ENCODE measurements at places on chromosomes 2 and 18. TPM values are rescaled to one million over a fixed set of nuclear protein-coding genes. Genes with fewer than 3 reads are reported as not detected.
A peak's percentile ranks its signal among the peaks of the same experiment; 100 is the strongest.

DNA sequence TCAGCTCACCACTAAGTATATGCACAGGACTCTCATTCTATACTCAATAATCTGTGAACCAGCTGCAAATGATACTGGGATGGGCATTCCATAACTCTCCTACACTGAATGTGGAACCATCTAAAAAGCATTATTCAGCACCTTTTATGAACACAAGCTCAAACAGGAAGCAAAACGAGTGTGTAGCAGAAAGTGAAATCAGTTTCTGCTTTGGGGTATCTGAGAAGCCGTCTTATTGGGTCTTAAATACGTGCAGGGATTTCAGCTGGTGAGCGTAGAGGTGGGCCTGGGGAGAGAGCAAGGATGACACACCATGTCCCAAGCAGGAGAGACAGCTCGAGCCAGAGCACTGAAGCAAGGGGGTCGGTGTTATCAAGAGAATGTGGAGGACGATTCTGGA lies 120.0 kb upstream of the TTN start:
- H3K27ac ChIP-seq, result no peak overlapping the region
- H3K27me3 ChIP-seq, result no peaks in the 10 kb centered on the region
- no peaks in the 10 kb centered on the region for H3K4me1 ChIP-seq
- H3K4me3 ChIP-seq, result no peak overlapping the region

- H3K36me3 ChIP-seq, result no peaks in the 10 kb centered on the region
- no peak overlapping the region for H3K4me3 ChIP-seq
- no peak overlapping the region for H3K27ac ChIP-seq
- H3K27me3 ChIP-seq, result no peaks in the 10 kb centered on the region
- no peak for DNase-seq
Measured at GRCh38 chr2:8549273-8549922, 132.5 kb upstream of the ID2 start.

DNA sequence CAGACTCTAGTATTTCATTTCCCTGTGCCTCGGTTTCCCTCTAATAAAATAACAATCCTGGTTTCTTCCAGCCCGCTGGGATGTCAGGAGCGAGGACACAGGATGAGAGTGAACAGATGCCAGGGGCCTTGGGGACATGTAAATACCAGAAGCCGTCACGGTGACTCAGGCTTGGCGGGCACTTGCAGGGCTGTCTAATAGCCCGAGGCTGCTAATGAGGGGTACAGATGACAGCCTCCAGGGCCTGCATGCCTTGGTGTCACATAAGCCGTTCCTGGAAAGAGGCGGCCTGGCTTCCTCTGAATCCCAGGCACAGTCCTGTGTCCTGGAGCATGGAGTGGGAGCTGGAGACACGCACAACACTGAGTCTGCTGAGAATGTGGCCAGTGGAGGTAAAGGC lies 28.2 kb downstream of the HS1BP3 start:
- peaks cover 16% of the 10 kb centered on the region for H3K36me3 ChIP-seq
- H3K4me3 ChIP-seq, result no peak overlapping the region
- H3K4me1 ChIP-seq, result peaks cover 41% of the 10 kb centered on the region
- H3K27ac ChIP-seq, result no peak overlapping the region

- no peaks in the 10 kb centered on the region for H3K36me3 ChIP-seq
- H3K4me3 ChIP-seq, result no peak overlapping the region
- H3K27me3 ChIP-seq, result no peaks in the 10 kb centered on the region
- H3K27ac ChIP-seq, result no peak overlapping the region
- no peak for DNase-seq
Measured at GRCh38 chr2:180573951-180574350, 406.5 kb upstream of the UBE2E3 start.

DNA sequence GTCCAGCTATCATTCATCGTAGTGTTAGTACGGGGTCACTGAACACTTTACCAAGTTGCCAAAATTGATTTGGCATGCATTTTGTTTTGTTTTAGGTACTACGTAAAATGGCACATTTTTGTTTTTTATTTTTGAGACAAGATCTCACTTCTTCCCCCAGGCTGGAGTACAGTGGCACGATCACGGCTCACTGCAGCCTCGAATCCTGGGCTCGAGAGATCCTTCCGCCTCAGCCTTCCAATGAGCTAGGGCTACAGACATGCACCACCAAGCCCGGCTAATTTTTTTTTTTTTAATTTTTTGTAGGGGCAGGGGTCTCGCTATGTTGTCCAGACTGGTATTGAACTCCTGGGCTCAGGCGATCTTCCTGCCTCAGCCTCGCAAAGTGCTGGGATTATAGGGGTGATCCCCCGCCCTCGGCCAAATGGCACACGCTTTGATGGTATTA lies 786 bp downstream of the TAF1B start:
- no peaks in the 10 kb centered on the region for H3K27me3 ChIP-seq
- H3K4me3 ChIP-seq, result peak overlapping the region; percentile 85
- no peak overlapping the region for H3K27ac ChIP-seq
- peaks cover 7% of the 10 kb centered on the region for H3K4me1 ChIP-seq

- H3K4me3 ChIP-seq, result no peak overlapping the region
- H3K27me3 ChIP-seq, result no peaks in the 10 kb centered on the region
- H3K36me3 ChIP-seq, result peaks cover 3% of the 10 kb centered on the region
- DNase-seq, result peak; percentile 93
- no peak overlapping the region for H3K27ac ChIP-seq
Measured at GRCh38 chr2:219155054-219155644, 5.5 kb downstream of the NHEJ1 start.

GRCh38 chr2:63614448-63614968 lies 25.7 kb downstream of the MDH1 start:
- no peak overlapping the region for H3K4me3 ChIP-seq
- H3K36me3 ChIP-seq, result no peaks in the 10 kb centered on the region
- H3K27ac ChIP-seq, result no peak overlapping the region
- no peaks in the 10 kb centered on the region for H3K27me3 ChIP-seq
- no peaks in the 10 kb centered on the region for H3K4me1 ChIP-seq
- peak; percentile 43 for DNase-seq

GRCh38 chr2:167759531-167759930 lies 487.9 kb downstream of the STK39 start:
- DNase-seq, result no peak
- no peaks in the 10 kb centered on the region for H3K27me3 ChIP-seq
- H3K36me3 ChIP-seq, result no peaks in the 10 kb centered on the region
- no peak overlapping the region for H3K27ac ChIP-seq
- no peaks in the 10 kb centered on the region for H3K4me1 ChIP-seq

DNA sequence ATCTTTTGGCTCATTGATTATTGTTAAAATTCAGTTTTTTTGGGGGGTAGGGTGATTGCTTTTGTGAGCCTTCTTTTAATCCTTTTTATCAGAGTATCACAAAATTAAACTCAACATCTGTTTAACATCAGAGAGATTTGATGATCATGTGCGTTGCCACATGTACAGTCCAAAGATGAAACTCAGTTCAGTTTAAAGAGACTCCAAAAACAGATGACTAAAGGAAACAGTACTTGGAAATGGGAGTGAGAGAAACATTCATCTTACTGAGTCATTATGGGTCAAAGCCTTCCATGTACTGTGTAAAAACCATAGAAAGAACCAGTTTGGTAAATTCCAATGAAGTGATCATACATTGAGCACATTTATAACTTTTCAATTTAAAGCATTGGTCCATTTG lies 53.0 kb downstream of the LYPD6 start:
- H3K36me3 ChIP-seq, result no peaks in the 10 kb centered on the region
- no peak for DNase-seq
- H3K27me3 ChIP-seq, result no peaks in the 10 kb centered on the region
- no peaks in the 10 kb centered on the region for H3K4me1 ChIP-seq

DNA sequence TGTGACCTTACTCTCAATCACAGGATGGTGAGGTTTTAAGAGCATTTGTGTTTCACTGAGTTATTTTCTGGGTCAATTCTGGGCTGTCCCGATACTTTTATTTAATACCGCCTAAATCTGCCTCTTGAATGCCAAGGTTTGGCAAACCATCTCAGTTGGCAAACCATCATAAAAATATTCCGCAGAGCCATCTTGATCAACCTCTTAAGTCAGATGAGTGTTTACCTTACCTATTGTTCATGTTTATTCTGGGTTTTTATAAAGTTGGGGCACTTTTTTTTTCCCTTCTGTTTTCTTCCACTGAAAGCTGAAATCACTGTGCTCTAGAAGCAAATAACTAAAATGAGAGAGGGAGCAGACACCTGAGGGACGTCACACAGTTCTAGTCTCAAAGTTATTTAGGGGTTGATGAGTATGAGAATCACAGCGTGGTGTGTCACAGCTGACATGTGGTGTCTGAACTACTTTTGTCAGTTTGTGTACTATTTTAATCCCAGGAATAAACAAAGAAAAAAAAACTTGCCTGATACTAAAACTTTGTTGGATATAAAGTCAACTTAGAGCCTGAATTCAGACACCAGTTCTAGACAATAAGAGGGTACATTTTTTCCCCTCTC lies 48.6 kb downstream of the ETAA1 start:
- H3K27ac ChIP-seq, result no peak overlapping the region
- H3K4me1 ChIP-seq, result no peaks in the 10 kb centered on the region
- no peaks in the 10 kb centered on the region for H3K36me3 ChIP-seq
- no peak overlapping the region for H3K4me3 ChIP-seq

DNA sequence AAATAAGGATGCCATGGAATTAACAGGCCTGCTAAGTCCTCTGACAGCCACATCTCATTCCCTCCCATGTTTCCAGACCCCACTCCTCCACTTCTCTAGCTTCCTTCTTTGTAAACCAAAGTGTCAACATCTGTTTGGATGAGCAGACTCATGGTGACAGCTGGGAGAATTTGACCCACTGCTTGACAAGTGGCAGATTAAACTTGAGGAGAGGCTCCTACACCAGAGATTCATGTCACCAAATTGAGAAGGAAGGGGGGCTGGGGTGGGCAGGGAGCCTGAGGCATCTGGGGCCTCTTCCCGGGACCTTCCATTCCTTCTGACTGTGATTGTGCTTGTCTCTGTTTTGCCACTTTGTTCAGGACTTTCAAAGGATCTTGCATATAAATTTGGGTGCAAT lies 41.0 kb upstream of the IGFBP5 start:
- no peak overlapping the region for H3K4me3 ChIP-seq
- no peaks in the 10 kb centered on the region for H3K27me3 ChIP-seq

- no peaks in the 10 kb centered on the region for H3K36me3 ChIP-seq
- H3K27me3 ChIP-seq, result no peaks in the 10 kb centered on the region
- H3K27ac ChIP-seq, result no peak overlapping the region
- peaks cover 4% of the 10 kb centered on the region for H3K4me1 ChIP-seq
Measured at GRCh38 chr2:238898534-238899281, 50.8 kb downstream of the TWIST2 start.

DNA sequence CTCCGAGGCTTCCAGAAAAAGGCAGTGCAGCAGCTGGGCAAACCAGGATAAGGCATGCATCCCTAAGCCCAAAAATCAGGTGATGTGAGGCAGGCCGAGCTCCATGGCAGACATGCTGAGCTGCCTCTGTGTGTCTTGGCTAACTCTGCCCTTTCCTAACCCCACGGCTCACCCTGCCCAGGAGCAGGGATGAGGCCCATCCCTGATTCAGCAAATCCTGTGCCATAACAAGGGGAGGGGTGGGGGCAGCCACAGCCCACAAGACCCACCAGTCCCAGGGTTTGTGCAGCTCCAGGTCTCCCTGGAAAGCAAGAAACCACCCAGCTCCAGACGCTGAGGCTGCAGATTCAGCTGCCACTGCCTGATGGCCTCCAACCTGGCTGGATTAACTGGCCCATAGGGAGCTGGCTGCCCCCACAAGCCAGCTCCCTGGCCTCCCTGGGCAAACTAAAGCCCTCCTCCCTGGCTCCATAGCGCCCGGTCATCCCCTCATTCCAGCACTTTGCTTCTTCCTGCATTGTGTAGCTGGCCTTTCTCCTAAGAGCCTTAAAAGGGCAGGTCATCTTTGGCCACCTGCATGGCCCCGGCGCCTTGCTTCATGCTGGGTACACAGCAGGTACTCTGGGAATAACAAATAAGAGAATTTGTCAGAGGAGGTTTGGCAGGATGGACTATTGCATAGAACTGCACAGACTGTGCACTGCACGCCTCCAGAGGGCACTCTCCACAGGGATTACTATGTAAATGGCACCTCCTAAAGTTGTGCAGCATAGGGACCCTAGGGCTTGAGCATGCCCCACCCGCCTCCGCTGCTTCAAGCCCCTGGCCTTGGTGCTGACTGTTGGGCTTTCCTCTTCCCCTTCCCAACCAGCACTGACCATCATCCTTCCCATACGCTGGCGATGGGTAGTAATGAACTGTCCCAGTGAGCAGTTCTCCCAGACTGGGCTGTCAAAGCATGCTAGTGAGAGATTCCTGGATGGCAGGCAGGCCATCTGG lies 10.7 kb downstream of the STEAP3 start:
- no peaks in the 10 kb centered on the region for H3K27me3 ChIP-seq
- H3K27ac ChIP-seq, result no peak overlapping the region

DNA sequence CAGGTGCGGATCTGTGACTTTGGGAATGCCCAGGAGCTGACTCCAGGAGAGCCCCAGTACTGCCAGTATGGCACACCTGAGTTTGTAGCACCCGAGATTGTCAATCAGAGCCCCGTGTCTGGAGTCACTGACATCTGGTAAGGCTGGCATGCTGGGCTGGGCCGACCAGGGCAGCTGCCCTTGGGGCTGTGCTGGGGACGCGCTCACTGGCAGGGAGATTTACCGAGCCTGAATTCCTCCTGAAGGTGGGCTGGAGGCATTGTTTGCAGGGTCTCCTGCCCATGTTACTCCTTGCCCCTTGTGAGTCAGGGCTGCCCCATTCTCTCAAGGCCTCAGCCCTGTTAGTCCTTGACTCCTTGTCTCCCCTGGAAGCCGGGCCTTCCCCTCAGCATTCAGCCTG lies 18.7 kb upstream of the GMPPA start:
- H3K27ac ChIP-seq, result no peak overlapping the region
- H3K36me3 ChIP-seq, result no peaks in the 10 kb centered on the region
- no peak overlapping the region for H3K4me3 ChIP-seq
- no peaks in the 10 kb centered on the region for H3K4me1 ChIP-seq
- no peaks in the 10 kb centered on the region for H3K27me3 ChIP-seq
- no peak for DNase-seq

DNA sequence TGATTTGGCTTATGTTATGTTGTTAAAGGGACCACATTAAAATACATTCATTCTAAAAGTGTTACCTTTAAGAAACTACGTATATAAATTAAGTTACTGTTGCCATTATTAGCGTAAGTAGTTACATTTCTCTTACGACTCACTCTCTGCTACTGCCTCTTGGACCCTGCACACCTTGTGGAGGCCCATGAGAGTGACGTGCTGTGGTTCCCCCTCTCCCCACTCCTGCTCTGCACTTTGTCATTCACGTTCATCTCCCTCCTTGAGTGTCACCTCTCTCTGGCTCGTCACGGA lies 830 bp upstream of the MERTK start:
- peak overlapping the region; percentile 72 for H3K27ac ChIP-seq
- H3K4me1 ChIP-seq, result peaks cover 3% of the 10 kb centered on the region
- H3K36me3 ChIP-seq, result no peaks in the 10 kb centered on the region

GRCh38 chr18:10057401-10057893 lies 143.6 kb downstream of the VAPA start:
- H3K36me3 ChIP-seq, result no peaks in the 10 kb centered on the region
- peaks cover 6% of the 10 kb centered on the region for H3K4me1 ChIP-seq
- no peak for DNase-seq
- no peak overlapping the region for H3K27ac ChIP-seq
- H3K4me3 ChIP-seq, result no peak overlapping the region
- H3K27me3 ChIP-seq, result no peaks in the 10 kb centered on the region

GRCh38 chr2:185952100-185952499 lies 213.5 kb downstream of the FSIP2 start:
- no peak overlapping the region for H3K27ac ChIP-seq
- no peak for DNase-seq
- H3K4me1 ChIP-seq, result no peaks in the 10 kb centered on the region
- H3K27me3 ChIP-seq, result no peaks in the 10 kb centered on the region
- no peak overlapping the region for H3K4me3 ChIP-seq

ACTG2 gene
- polyA plus RNA-seq, result 6.6 TPM

UGT1A8 gene
- polyA plus RNA-seq, result 30.0 TPM

ECEL1 gene
- 8.5 TPM for polyA plus RNA-seq

CIB4 gene
- not detected for polyA plus RNA-seq

SERPINB12 gene
- not detected for polyA plus RNA-seq

GLB1L gene
- polyA plus RNA-seq, result 19.7 TPM

MTCL1 gene
- 2.5 TPM for polyA plus RNA-seq

All from kidney (tissue), 22 donors.